ENCODE measurements at places on chromosomes 5 and 9. TPM values are rescaled to one million over a fixed set of nuclear protein-coding genes. Genes with fewer than 3 reads are reported as not detected.

DNA sequence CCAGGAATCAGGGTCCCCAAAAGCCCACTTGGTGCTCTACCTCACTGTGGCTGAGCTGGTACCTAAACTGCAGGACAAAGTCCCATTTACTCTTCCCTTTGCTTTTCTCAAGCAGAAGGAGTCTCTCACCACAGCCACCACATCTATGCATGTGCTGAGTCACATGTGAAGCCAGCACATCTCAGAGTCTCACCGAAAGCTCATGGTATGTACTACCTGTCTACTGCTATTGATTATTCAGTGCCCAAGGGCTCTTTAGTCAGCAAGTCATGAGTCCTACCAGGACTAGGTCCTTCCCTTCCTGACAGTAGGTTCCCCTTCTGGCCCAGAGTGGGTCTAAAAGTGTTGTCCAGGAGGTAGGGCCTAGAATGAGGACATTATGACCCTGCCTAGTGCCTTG, 130.7 kb upstream of the NTRK2 start:
- no peak for DNase-seq

Gene ADAMTS2
- polyA plus RNA-seq: 29.7 TPM

- no peak for DNase-seq
Observed at GRCh38 chr9:101634741-101635409, 40.1 kb upstream of the PPP3R2 start.

- DNase-seq: peak; percentile 40
Observed at GRCh38 chr5:35319333-35320002, 89.2 kb upstream of the PRLR start.

DNA sequence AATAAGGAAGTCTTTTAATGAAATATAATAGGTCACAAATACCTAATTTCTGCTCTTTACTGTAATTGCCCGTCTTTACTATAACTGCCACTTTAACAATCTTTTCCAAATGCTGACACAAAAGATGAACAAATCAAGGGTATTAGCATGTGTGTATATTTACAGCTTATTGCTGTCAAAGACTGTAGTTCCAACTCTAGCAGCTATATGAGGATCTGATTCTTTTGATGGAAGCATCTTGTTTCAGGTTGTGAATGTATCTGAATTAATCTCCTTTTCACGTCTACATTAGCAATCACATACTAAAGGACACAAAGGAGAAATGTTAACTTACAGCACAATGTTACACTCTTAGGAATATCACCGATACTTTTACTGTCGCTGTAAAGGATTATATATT, 27.9 kb downstream of the RFX3 start:
- DNase-seq: no peak

- DNase-seq: no peak
Observed at GRCh38 chr5:159324102-159324755, 6.1 kb downstream of the IL12B start.

GRCh38 chr9:4937446-4937845, 47.6 kb upstream of the JAK2 start:
- no peak for DNase-seq

Gene C1QTNF3
- 50.5 TPM for polyA plus RNA-seq

Gene GPRIN1
- 0.75 TPM for polyA plus RNA-seq

Gene LMX1B
- polyA plus RNA-seq: 0.28 TPM

DNA sequence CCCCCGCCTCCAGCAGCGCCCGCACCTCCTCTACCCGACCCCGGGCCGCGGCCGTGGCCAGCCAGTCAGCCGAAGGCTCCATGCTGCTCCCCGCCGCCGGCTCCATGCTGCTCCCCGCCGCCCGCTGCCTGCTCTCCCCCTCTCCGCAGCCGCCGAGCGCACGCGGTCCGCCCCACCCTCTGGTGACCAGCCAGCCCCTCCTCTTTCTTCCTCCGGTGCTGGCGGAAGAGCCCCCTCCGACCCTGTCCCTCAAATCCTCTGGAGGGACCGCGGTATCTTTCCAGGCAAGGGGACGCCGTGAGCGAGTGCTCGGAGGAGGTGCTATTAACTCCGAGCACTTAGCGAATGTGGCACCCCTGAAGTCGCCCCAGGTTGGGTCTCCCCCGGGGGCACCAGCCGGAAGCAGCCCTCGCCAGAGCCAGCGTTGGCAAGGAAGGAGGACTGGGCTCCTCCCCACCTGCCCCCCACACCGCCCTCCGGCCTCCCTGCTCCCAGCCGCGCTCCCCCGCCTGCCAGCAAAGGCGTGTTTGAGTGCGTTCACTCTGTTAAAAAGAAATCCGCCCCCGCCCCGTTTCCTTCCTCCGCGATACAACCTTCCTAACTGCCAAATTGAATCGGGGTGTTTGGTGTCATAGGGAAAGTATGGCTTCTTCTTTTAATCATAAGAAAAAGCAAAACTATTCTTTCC, 19.3 kb downstream of the CDKN2A start:
- no peak for DNase-seq

Gene PCDHGA10
- 1.6 TPM for polyA plus RNA-seq

- no peak for DNase-seq
Observed at GRCh38 chr5:38473008-38473407, 83.4 kb downstream of the LIFR start.

DNA sequence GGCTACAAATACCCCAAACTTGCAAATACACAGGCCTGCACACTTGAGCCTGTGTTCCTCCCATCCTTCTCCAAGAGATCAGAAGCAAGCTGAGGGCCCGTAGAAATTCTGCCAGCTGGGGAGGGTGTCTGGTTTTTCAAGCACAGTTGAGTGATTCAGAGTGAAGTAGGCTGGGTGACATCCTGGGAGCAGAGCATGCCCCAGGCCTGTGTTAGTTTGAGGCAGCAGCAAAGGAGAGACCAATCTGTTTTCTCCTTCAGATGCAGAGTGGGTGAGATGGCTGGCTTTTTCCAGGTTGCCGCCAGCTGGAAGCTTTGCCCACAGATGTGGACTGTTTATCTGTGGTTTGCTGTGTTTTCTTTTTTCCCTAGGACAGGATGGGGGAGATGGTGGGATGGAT, 63.1 kb downstream of the RCL1 start:
- no peak for DNase-seq

Gene CLIC3
- 0.54 TPM for polyA plus RNA-seq

- DNase-seq: peak; percentile 50
Observed at GRCh38 chr9:79742110-79742721, 170.5 kb downstream of the TLE4 start.

DNA sequence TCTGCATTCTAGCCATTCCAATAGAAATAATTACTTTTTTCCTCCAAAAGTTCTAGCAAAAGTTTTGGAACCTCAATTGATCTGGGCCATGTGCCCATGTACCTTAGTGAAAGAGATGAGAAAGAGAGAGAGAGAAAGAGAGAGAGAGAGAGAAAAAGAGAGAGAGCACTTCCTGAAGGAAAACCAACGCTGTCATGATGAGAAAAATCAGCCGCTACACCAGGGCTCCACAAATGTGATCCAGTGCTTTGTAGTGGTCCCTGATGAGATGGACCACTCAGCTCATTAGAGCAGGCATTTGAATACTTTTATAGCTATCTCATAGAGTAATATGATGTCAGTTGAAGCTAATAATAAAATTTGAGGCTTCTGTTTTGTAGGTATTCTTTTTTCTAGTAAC, 7.7 kb upstream of the GAS1 start:
- no peak for DNase-seq

DNA sequence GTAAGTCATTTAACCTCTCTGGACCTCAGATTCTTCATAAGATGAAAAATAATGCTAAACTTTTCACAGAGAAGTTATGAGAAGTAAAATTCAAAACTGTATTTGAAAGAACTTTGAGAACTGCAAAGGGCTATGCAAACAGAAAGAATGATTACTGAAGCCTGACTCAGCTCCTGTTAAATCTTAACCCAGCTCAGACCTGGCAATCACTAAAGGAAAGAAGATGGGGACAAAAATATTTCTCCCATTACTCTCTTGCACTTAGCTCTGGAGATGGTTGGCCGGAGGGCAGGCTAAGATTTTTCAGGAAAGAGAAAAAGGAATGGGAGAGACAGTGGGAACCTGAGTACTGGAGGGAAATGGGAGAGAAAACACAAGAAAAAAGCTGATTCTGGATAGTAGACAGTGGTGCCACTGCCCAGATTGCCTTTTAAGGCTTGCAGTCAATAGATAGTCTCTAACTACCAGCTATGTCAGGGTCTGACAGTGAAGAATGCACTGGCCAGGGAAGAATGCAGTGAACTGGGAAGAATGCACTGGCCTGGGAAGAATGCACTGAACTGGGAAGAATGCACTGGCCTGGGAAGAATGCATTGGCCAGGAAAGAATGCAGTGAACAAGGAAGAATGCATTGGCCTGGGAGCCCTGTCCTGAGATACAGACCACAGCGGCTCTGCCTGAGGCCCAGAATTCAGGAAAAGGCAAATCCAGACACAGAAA, 25.2 kb upstream of the CEMIP2 start:
- no peak for DNase-seq

DNA sequence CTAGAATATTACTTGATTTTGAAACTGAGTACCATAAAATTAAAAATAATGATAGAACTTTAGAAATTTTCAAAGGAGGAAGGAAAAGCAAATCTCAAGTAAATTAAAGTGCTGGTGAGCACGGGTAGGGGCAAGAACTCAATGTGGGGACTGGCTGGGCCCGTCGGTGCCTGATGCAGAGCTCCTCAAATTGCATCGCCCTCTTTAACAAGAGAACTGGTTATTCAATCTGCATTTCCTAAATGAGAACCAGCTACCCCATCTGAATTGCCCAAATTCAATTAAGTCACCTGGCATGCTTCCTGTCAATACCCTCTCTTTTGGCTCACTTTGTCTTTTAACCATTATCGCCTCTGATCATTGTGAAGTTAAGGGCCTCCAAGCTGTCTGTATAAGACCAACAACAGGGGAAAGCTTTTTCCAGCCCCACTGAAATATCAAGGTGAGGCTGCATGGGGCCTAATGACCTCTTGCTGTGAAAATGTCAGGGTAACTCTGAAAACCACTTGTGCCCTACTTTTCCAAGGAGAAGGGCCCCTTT, 316.7 kb downstream of the SLIT3 start:
- no peak for DNase-seq

GRCh38 chr9:18722882-18723281, 248.9 kb downstream of the ADAMTSL1 start:
- DNase-seq: no peak

Gene TAF11L6
- not detected for polyA plus RNA-seq

Gene SERF1B
- polyA plus RNA-seq: 43.8 TPM

- no peak for DNase-seq
Observed at GRCh38 chr5:135094339-135095051, 60.5 kb upstream of the PITX1 start.

DNA sequence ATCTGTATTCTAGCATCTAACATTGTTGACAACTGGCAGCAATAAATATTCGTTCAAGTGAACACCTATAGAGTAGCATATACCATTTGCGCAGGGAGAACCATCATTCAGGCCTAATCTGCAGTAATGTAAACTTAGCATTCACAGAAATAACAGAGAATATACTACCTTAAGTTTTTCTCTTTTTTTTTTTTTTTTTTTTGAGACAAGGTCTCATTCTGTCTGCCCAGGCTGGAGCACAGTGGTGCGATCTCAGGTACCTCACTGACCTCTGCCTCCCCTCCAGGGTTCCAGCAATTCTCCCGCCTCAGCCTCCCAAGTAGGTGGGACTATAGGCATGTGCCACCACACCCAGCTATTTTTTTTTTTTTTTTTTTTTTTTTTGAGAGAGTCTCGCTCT, 12.1 kb downstream of the UBAP2 start:
- no peak for DNase-seq

GRCh38 chr5:94793113-94793815, 174.8 kb downstream of the SLF1 start:
- DNase-seq: no peak

Gene C5orf52
- not detected for polyA plus RNA-seq

Gene CCNO
- polyA plus RNA-seq: 0.39 TPM

DNA sequence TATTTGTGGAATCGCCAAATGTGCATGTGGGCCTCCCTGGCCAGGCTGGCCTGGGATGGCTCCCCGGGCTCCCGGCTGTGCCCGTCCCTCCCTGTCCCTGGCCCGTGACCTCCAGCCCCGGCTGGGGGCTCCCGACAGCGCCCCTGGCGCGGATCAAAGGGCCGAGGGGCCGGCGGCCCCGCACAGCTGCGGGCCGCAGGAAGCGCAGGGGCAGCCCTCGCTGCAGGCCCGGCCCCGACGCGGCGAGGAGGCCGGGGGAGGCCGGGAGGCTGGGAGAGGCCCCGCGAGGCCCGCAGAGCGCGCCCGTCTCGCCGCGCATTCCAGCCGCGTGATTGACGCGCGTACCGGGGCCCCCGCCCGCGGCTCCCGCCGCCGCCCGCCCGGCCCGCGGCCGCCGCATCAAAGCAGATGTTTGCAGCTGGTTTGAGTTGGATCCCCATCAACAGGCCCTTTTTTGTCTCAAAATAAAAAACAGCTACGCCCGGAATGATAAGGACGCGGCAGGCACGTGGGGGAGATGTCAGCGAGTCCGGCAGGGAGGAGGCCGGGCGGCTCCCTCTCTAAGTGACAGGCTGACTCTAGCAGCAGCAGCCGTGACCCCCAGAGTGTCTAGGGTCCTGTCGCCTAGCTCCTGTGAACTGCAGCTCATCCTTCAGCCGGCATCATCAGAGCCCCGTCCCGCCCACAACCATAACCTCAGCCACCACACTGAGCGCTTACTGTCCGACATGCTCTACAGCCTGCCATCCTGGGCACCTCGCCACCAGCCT, 69.4 kb downstream of the LMX1B start:
- no peak for DNase-seq

DNA sequence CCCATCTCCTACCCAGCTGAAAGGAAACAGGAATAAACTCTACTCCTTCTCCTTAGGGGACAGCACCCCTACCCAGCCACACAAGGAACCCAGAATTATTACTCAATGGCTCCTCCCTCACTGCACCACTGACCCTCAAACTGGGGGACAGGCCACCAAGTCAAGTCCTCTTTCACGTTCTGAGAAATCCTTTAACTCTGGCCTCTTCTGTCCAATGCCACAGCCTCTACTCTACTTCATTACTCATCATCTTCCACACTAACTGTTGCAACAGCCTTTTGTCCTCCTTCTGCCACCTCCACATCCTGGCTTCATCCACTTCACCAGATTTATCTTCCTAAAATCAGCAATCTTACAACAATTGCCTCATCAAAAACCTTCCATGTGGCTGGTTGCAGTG, 6.8 kb downstream of the TTC39B start:
- no peak for DNase-seq

- no peak for DNase-seq
Observed at GRCh38 chr5:89200899-89201298, 317.9 kb upstream of the MEF2C start.

Gene RNF20
- polyA plus RNA-seq: 36.3 TPM

- no peak for DNase-seq
Observed at GRCh38 chr5:103366918-103367549, 108.5 kb downstream of the MACIR start.

Gene PPIC
- 24.2 TPM for polyA plus RNA-seq

Data from hindlimb muscle (tissue), 1 donor.